ENCODE measurements at places on chromosomes 3 and 15.

DNA sequence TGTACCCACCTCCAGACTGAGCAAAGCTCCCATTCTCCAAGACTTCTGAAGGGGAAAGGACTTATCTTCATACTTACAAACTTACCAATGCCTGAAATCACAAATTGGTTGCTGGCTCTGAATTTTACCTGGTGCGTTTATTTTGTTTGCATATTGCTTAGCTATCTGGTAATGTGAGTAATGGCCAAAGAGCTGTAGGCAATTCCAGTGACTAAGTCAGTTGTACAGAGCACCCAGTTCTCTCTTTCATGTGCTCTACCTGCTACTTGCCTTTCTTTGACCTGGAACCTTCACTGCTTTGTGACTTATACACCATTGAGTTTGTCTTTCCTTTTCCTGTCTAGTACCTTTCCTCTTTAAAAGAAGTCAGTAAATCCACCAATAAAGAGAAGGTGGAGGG is 755.9 kb upstream of the LMCD1 start:
- DNase-seq = no peak

GRCh38 chr3:124295362-124295761 is 303.4 kb upstream of the ROPN1 start:
- no peak for DNase-seq

- DNase-seq = no peak
These were observed 91.5 kb downstream of the CERS3 start for GRCh38 chr15:100437261-100437660.

DNA sequence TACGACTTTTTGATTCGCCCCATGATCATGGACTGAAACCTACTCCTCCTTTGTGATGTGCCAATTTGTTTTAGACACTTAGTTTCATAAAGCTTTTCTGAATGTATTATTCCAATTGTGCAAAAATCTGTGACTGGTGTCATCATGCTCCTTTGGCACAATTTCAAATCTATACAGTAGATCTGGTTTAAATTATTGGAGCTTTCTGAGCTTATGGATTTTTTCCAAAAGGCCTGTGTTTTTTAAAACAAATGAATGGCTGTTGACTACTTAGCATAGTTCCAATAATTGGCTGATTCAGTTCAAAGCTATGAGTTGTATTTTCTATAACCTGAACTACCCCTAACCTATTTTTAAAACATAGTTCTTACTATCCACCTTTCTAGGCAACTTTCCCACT is 282.7 kb downstream of the CNTN3 start:
- DNase-seq = no peak

DNA sequence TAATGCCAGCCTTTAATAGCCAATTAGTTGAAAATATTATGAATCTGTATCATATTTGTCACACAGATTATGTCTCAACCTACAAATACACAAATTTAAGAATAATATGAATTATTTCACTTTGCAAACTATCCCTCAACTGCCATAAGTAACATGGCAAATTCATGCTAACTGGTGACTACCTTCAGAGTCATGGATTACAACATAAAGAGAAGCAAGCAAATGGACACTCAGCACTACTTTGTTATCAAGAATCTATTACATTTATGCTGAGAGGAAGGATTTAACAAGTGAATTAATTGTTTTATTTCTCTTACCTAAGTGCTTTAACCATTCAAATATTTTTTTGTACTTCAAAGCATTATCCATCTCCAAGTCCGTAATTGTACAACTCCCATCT is 103.1 kb upstream of the BCL6 start:
- no peak for DNase-seq

DNA sequence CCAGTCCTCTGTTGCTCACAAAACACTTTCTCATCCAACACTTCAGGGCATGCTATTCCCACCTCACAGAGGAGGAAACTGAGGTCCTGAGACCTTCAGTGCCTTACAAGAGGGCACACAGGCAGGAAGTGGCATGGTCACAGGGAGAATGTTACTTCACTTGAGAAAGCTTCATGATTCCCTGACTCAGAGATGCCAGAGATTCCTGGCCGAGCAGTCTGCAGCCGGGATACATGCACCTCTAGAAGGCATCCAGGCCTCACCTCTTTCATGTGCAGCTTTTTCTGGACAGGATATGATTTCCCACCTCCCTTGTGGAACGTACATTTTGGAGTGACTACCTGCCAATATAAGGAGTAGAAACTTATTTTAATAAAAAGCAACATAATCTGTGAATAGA is 2.8 kb upstream of the SST start:
- DNase-seq = no peak

DNA sequence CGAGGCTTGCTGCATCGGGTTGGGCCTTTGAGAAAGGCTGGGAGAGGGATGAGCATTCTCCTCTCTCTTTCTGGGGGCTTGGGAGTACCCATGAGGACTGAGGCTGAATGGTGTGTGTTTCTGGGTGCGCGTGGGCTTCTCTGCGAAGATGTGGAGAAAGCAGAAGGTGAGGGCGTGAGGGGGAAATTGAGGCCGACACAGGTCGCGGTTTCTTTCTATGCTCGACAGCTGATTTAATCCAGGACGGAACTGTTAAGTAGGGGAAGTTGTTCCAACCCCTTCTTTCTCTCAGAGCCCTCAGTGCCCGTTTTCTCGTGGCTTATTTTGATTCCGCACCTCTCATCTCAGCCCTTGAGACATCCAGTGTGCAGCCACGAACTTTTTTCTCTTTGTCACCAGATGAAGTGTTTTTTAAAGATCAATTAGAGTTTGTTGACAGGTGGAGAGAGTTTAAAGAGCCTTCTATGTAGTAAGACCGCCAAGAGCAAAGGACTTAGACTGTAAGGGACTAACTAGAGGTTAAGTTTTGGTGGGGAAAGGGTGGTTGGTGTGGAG is 711 bp downstream of the STARD9 start:
- DNase-seq = no peak

GRCh38 chr3:108554913-108555571 is 34.2 kb downstream of the CIP2A start:
- DNase-seq = no peak

- no peak for DNase-seq
These were observed 265.5 kb upstream of the C2CD4B start for GRCh38 chr15:62430552-62430951.

- DNase-seq = no peak
These were observed 145.5 kb downstream of the VGLL4 start for GRCh38 chr3:11498177-11498576.

DNA sequence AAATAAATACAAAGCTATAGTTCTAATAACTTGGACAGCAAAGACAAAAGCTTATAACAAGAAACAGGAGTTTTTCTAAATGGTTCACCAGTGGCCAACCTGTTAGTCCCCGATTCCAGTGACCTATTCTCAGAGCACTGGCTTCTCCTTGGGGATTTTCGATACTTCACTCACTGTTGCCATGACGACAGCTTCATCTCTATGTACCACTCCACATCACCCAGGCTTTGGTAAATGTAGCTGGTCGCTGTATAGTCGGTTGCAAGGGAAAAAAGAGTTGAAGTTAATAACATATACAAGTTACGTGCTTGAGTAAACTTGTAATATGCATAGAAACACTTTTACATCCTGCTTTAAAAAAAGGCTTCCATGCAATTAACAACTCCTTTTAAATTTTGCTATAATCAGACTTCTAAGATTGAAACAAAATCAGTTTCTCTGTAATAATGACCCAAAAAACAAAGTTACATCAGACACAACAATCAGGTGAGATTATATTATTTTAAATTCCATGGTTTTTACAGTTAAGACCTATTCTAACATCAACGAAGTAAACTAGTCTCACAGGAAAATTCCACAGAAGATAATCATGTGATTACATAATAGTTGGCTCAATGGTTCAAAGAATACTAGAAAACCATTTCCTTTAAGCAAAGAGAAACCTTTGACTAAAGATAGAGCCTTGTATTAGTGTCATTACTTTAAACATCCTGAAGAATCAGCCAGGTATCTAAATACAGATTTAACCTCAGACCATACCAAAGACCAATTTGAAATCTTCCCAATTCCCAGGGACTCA is 2.9 kb downstream of the CCNL1 start:
- DNase-seq = no peak

- DNase-seq = no peak
These were observed 12.6 kb upstream of the IGF2BP2 start for GRCh38 chr3:185837414-185837813.

DNA sequence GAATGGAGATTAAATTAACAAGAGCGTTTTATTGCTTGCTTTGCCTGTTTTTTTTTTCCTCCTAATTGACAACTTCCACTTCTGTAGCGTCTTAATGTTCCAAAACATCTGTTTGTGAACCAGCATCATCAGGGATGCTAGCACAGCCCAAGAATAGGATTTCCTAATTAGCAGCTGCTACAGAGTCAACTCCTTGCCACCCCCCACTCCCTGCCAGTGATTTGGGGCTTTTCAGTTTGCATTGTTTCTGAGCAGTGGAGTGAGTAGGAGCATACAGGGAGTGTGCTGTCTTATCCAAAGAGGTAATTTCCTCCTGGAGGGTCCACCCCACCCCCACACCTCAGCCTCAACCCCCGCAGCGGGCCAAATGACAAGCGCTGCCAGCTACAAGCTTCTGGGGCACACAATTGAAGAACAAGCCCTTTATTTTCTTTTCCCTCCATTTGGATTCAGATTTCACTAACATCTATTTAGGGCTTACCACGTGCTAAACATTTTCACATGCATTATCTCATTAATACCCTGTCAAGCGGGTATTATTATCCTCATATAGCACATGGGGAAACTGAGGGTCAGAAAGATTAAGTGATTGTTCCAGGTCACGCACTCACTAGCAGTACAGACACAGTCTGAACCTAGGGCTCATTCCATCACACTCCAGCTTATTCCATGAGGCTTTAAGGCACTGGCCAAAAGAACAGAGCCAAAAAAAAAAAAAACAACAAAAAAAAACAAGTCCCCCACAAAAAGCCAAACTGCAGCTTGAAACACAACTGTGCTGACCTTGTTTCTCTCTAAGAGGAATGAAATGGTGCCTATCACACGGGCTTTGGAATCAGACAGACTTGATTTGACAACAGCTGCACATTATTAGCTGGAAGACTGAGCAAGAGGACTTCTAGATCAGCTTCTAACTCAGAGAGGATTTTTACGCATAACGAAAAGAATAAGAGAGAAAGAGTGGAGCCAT is 16.4 kb downstream of the HEG1 start:
- no peak for DNase-seq

GRCh38 chr15:82880704-82881103 is 71.3 kb downstream of the WHAMM start:
- DNase-seq = no peak

DNA sequence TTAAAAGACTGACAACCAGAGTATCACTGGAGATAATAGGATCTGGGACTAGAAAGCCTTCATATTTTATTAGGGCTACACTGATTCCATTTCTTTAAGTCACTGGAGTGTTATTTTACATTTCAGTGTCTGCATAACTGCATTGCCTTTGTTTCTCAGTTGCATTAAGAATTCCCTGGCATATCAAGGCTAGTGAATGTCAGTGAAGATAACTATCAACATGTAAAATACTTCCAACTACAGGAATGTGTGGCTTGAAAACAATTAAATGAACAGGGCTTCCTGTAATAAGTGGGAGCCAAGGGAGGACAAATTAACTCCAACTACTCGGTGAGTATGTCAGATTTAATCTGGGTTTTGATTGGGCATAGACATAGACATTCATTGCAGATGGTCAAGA is 628.5 kb downstream of the ROBO2 start:
- no peak for DNase-seq

DNA sequence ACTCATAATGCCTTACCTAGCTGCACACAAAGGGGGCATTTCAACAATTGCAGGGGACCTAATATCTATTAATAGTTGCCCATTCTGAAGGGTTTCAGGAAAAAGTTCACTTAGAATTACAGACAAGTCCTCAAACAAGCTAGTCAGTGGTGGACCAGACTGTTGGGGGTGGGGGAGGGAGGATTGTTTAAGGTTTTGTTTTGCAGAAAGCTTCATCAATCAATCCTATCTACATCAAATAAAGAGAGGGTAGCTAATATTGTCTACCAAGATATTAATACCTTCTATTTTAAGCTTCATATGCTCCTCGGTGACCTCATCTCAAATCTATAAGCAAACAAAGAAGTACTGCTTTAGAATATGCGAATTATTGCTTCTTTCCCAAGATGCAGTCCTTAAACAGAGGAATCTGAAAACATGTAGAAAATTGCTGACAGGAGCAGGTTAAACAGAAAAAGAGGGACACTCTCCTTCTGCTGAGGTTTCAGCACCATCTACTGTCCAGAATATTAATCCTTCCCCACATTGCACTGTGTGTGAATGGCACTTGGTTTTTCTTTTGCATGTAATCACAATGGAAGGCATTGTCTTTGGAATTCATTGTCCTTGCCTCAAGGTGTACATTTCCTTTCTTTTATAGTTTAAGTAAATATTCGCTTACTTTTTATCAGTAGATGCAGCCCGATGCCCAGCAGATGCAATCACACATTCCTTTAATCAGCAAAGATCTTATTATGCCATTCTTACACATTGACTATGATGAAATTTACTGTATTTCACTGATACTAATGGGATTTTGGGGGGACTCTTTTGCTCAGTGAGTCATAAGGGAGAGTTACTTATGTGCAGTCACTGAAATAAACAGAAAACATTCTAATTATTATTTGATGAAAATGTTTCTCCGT is 94.7 kb downstream of the IL5RA start:
- DNase-seq = no peak

DNA sequence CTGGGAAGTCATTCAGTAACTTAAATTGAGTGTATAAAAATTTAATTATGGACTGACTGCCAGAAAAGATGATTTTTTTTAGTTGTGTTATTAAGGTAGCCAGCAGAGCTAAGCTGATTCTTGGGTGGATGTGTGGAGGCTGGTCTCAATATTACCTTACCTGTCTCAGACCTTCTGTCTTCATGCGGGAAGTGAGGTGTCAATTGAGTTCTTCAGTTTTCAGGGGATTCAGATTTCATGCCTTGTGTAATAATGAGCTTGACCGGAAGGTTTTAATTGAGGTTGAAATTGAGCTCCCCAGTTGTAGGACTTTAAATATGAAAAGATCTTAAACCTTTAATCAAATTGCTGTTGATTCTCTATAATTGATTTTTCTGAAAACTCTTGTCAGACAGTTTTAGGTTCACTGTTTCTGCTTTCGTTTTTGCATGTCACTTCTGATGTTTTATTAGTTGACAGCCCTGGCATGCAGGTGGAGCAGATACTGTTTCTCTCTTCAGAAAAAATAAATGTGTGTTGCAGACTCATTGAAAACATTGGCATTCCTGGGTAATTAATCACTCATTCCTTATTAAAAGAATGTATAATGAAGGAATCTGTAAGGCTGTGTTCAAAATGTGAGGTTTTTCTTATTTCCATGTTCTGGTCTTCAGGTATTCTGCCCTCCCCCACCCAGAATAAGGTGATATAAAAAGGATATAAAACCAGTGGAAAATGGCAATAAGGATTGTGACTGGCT is 54.5 kb downstream of the PSMD6 start:
- no peak for DNase-seq

- DNase-seq = no peak
These were observed 78.4 kb upstream of the PRR23E start for GRCh38 chr3:127114337-127115070.

GRCh38 chr3:139251529-139251928 is 92.3 kb upstream of the MRPS22 start:
- DNase-seq = no peak

DNA sequence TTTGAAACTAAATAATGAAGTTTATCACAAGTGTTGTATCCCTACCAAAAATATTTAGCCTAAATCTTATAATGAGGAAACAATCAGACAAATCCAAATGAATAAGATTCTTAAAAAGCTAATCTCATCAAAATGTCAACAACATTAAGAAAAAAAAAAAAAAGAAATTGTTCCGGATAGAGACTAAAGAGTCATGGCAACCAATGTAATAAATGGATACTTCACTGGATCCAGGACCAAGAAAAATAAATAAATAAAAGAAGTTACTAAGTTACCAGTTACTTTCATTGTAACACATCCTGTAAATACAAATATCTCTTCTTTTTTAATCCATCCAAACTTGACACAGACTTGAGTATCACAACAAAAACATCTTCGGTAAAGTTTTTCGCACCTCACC is 607 bp downstream of the MRPL47 start:
- no peak for DNase-seq

Data from CMK (cell line).